ENCODE measurements at places on chromosomes 7 and 10.

GRCh38 chr10:51602326-51602725 lies 97.1 kb downstream of the CSTF2T start:
- no peak for DNase-seq

DNA sequence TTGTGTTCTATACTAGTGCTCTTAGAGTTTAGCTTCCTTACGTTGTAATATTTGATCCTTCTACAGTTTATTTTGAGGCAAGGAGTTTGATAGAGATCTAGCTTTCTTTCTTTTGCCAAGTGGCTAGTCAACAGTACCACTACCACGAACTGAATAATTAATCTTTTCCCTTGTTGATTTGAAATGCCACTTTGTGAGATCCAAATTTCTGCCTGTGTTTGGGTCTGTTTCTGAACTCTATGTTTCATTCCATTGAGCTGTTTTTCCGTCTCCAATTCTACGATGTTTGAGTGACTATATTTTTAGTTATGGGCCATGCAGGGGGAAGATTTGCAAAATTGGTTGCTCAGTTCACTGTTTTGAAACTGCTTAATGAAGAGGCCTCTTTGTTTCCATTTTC lies 134.7 kb downstream of the KIAA1217 start:
- no peak for DNase-seq

GRCh38 chr7:90613088-90613498 lies 17.0 kb downstream of the CDK14 start:
- DNase-seq: peak; percentile 30

DNA sequence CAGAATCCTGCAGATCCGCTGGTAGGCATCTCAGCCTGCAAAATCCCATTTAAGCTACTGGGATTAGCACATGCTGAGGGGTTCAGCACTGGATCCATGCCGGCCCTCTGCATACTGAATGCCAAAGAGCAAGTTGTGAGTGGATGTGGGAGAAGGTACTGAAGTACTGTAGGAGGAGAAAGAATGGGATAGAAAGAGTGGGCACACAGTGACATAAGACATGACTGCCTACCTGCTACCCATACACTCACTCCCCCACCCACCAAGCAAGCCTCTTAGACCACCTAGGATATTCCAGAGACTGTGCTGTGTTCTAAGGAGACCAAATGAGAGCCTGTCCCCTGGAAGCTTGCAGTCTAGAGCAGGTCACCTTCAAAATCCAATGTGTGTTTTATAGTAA lies 215.9 kb downstream of the FRMD4A start:
- no peak for DNase-seq

GRCh38 chr7:134954197-134955082 lies 31.9 kb upstream of the AGBL3 start:
- peak; percentile 7 for DNase-seq

GRCh38 chr7:22468609-22469008 lies 31.4 kb downstream of the STEAP1B start:
- DNase-seq: no peak

DNA sequence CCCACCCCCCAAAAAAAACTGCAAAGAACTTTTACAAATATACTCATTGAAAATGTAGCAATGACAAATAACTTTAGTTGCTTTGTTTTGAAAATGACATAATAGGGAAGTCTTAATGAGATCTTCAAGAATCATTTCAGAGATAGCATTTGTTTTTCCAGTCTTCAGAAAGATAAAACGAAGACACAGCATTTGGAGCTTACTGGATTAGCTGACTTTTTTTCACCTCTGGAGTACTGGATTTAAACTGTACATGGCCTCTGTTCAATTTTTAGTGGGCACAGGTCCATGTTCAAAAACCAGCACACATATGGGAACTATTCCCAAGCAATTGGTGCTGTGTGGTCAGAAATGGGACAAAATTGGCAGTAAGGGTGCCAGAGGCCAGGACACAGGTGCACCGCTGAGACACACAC lies 3.9 kb downstream of the RAB11FIP2 start:
- DNase-seq: no peak

- no peak for DNase-seq
Measured at GRCh38 chr7:76232698-76233097, 31.0 kb downstream of the SRRM3 start.

- no peak for DNase-seq
Measured at GRCh38 chr10:5116621-5117020, 22.4 kb downstream of the AKR1C3 start.

GRCh38 chr10:7819121-7819460 lies 786 bp downstream of the TAF3 start:
- peak; percentile 19 for DNase-seq

GRCh38 chr10:84540022-84540616 lies 211.7 kb downstream of the CCSER2 start:
- DNase-seq: no peak

All from germinal center (tissue), 1 donor.